ENCODE measurements at places on chromosomes 3 and 15. TPM values are rescaled to one million over a fixed set of nuclear protein-coding genes. Genes with fewer than 3 reads are reported as not detected.

DNA sequence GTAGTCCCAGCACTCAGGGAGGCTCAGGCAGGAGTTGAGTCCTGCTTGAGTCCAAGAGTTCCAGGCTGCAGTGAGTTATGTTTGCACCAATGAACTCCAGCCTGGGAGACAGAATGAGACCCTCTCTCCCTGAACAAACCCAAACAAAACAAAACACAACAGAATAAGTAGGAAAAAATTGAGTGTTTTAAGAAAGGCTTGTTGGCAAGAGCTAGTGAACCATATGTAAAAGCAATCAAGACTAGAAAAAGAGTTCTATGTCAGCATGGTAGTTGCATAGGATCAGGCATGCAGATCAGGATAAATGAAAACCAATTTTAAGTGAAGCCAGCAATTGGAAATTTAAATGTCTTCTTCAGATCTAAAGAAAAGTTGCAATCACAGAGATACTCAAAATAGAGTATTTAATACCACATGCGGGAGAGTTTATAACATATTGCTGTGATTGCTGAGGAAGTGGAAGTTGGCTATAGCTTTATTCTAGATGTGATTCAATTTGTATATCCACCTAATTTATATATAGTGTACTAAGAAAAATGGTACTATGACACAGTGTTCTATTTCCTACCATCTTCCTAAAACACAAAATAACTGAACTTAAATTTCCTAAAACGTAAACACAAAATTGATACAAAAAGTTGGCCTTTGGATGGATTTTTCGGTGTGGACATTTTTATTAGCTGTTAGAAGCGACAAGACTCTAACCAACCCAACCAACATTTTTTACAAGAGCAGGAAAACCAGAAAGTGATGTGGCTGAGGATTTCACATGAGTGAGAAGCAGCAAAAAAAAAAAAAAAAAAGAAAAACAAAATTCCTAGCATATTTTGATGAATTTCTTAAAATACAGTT, 101.9 kb upstream of the ROBO1 start:
- H3K27ac ChIP-seq, result no peak overlapping the region
- no peaks in the 10 kb centered on the region for H3K27me3 ChIP-seq
- H3K4me3 ChIP-seq, result no peak overlapping the region
- DNase-seq, result no peak

DNA sequence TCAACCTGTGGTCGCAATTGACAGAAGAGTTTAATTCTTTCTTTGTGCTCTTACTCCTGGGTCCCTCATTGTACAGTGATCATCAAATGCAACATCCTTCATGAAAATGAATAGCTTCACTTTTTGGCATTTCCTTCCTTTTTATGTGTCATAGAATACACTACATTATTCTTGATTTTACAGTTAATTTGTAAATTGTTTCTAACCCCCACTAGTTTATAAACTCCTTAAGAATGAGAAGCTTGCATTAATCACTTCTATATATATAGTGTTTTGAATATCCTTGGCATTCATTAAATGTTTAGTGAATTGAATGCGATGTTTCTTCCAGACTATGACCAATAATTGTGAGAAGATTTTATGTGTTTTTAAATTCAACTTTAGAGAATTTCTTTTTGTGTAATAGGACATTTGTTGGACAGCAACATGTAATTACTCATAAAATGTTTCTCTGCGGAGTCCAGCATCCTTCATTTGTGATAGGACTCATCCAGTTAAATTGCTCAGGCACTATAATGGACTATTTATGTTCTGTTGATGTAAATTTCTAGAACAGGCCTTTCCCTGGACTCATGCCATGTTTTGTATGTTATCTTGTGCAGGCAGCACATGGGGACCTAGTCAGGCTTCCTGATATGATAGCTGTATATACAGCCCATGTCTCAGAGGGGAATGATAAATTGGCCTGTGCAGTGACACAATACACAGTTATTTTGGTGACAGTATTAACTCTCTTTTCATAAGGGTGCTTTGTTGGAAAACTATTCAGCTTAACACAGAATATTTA, 51.3 kb downstream of the MBNL1 start:
- H3K27ac ChIP-seq, result peak overlapping the region; percentile 22
- peaks cover 72% of the 10 kb centered on the region for H3K4me1 ChIP-seq
- no peaks in the 10 kb centered on the region for H3K27me3 ChIP-seq
- peaks cover 61% of the 10 kb centered on the region for H3K36me3 ChIP-seq

GRCh38 chr15:29403772-29404171, 134.2 kb upstream of the NSMCE3 start:
- H3K4me3 ChIP-seq, result no peak overlapping the region
- H3K27me3 ChIP-seq, result peaks cover 11% of the 10 kb centered on the region
- H3K27ac ChIP-seq, result no peak overlapping the region

GRCh38 chr3:145739926-145740325, 421.1 kb downstream of the PLOD2 start:
- no peaks in the 10 kb centered on the region for H3K27me3 ChIP-seq
- no peak for DNase-seq
- H3K4me3 ChIP-seq, result no peak overlapping the region
- H3K27ac ChIP-seq, result no peak overlapping the region
- no peaks in the 10 kb centered on the region for H3K4me1 ChIP-seq

DNA sequence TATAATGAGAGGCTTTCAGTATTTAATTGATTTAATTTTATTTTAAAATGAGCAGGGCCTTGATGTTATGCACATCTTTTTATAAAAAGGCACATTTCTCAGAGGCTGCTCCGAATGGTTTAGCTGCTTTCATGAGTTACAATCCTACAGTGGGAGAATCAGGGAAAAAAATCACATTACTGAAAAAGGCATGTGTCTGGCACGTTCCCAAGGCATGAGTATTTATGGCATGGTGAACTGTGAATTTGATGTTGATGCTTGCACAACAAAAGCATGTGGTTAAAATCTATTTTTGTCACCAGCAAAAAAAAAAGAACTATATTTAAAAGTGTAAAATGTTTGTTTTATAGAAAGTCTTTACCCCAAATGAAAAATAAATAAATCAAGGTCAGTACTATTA, 485.2 kb upstream of the ROBO2 start:
- no peak for DNase-seq
- H3K4me3 ChIP-seq, result no peak overlapping the region
- no peaks in the 10 kb centered on the region for H3K27me3 ChIP-seq
- H3K27ac ChIP-seq, result no peak overlapping the region
- H3K4me1 ChIP-seq, result no peaks in the 10 kb centered on the region

DNA sequence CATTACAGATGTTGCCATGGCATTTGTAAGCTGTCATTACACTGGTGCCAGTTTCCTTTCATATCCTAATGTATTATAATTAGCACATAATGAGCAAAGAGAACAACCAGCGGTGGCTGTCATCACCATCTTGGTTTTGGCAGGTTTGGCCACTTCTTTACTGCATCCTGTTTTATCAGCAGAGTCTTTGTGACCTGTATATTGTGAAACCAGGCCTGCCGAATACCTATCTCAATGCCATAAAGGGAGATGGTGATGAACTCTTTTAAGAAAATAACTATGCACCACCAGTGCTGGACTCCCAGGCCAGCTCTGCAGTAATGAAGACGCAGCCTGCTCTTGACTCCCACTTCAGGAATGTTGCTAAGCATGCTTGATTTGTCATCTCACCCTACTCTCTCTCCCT, 458.1 kb upstream of the NR2F2 start:
- peaks cover 11% of the 10 kb centered on the region for H3K36me3 ChIP-seq
- peaks cover 72% of the 10 kb centered on the region for H3K4me1 ChIP-seq
- H3K4me3 ChIP-seq, result no peak overlapping the region
- DNase-seq, result no peak

DNA sequence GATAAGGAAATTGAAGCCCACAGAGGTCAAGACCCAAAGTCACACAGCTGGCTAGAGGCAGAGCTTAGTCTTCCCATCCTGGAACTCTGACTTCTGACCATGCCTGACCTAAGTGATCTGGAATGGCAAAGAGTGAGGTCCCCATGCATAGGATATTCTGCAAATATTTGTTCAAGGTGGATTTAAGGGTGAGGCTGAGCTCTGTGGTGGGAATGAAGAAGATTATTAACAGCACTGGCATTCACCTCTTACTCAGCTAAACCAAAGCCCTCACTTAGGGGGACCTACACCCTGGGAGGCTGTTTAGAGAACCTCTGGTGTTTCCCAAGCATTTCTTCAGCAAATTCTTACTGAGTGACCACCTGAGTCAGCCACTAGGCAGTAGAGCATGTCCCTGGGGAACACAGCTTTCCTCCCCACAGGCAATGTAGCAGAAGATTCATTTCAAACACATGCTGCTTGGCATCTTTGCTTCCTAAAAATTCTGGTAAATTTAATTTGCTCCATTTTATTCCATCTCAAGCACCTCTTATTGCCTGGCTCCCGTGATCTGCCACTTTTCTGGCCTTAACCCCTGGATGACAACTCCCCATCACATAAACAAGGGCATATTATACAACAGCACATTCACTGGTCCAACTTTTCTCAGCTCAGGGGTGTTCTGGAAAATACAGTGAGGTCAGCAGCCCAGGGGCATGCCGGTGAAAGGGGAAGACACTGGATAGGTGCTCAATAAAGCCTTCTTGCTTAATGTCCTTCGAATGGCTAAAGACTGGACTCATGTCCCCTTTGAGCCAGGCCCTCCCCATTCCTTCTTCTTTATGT, 176.0 kb downstream of the ABHD5 start:
- no peaks in the 10 kb centered on the region for H3K4me1 ChIP-seq
- no peak overlapping the region for H3K4me3 ChIP-seq
- DNase-seq, result no peak
- H3K36me3 ChIP-seq, result no peaks in the 10 kb centered on the region
- no peak overlapping the region for H3K27ac ChIP-seq
- peaks cover 15% of the 10 kb centered on the region for H3K27me3 ChIP-seq

DNA sequence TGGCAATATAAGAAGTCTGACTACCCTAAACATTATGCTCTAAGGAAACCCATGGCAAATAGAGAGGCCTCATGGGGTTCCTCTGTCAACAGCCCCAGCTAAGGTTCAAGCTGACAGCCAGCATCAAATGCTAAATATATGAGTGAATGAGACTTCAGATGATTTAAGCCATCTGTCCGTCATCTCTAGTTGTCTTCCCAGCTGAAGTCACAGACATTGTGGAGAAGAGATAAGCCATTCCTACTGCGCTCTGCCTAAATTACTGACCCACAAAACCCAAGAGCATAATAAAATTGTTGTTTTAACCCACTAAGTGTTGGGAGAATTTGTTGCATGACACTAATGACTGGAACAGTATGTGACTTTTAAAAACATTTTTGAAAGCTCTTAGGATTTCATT, 87.3 kb upstream of the IGSF10 start:
- peaks cover 4% of the 10 kb centered on the region for H3K27me3 ChIP-seq
- no peaks in the 10 kb centered on the region for H3K36me3 ChIP-seq
- H3K4me1 ChIP-seq, result no peaks in the 10 kb centered on the region
- H3K4me3 ChIP-seq, result no peak overlapping the region

DNA sequence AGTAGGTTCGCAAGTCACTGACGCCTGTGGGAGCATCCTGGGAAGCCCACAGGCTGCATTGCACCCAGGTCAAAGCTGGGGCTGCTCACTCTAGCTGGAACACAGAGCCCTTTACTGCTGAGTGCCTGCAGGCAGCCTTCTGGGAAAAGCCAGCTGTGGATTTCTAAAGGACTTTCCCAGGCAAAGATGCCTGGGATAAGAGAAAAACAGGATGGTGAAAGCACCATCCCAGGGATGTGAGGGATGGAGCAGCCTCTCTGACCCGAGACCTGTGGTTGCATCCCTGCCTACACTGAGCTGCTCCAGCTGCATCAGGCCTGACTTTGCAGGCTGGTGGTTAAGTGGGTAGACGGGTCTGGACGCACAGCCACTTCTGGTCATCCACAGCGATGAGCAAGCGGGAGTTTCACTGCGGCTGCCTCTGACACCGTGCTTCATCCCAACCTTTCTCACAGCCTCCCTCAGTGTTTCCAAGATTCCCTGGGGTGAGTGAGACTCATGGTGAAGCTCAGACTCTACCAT, 52.5 kb upstream of the AMOTL2 start:
- DNase-seq, result no peak
- no peak overlapping the region for H3K27ac ChIP-seq
- no peaks in the 10 kb centered on the region for H3K36me3 ChIP-seq
- H3K4me1 ChIP-seq, result no peaks in the 10 kb centered on the region

DNA sequence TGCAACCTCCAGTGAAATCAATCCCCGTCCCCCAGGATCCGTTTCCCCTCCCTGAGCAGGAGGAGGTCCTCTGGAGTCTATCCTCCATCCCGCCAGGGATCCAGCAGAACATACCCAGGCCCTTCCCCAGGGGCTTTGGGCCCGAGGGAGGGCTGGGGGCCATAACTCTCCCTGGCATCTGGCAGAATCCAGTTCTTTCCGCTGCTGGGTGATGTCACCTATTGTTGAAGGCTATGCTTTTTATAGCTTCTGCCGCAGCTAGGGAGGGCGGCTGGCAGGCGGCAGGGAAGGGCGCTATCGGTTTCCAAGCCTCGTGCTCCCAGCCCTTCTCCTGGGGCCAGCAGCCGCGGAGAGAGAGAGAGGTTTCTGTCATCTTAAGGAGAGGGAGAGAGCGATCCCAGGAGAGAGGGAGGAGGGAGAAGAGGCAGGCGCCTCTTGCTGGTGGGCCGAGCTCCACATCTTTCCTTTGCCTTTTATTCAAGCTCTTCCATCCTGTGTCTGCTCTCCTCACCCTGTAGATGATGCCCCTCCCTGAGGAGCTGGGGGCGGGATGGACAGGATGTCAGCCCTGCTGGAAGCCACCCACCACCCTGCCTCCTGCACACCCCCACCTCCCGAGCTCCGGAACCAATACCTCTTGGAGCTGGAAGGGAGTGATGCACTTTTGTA, 120.1 kb downstream of the ANP32A start:
- peak overlapping the region; percentile 44 for H3K27ac ChIP-seq
- no peaks in the 10 kb centered on the region for H3K36me3 ChIP-seq
- H3K27me3 ChIP-seq, result peaks cover 6% of the 10 kb centered on the region
- H3K4me1 ChIP-seq, result no peaks in the 10 kb centered on the region
- no peak overlapping the region for H3K4me3 ChIP-seq
- DNase-seq, result no peak

DNA sequence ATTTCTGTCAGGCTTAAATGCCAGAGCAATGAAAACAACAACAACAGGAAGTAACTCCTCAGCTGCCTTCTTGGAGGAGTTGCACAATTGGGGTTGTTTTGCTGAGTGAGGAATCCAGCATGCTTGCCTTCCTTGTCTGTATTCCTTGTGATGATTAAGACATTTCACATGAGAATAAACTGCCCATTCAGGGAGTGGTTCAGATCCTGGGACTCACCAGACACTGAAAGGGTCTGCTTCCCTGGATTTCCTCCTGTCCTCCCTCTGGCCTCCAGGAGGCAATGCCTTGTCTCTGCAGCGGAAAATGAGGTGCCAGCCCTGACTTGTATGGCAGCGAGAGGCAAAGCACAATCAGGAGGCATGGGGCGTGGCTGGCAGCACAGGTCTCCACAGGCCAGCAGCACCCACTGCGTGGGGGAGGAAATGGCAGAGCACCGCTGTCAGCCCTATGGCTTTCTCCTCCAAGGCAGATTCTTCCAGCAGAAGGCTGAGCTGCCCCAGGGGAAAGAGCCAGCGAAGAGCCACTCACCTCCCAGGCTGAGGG, 41.5 kb downstream of the RBP2 start:
- H3K27me3 ChIP-seq, result no peaks in the 10 kb centered on the region
- no peak overlapping the region for H3K27ac ChIP-seq
- H3K36me3 ChIP-seq, result no peaks in the 10 kb centered on the region
- no peak overlapping the region for H3K4me3 ChIP-seq
- DNase-seq, result no peak
- no peaks in the 10 kb centered on the region for H3K4me1 ChIP-seq

GRCh38 chr3:19365471-19365870, 217.2 kb downstream of the KCNH8 start:
- H3K4me1 ChIP-seq, result no peaks in the 10 kb centered on the region
- H3K4me3 ChIP-seq, result no peak overlapping the region
- no peak for DNase-seq
- H3K36me3 ChIP-seq, result no peaks in the 10 kb centered on the region

The GOLGA8S gene
- total RNA-seq, result 0.31 TPM

Data from activated CD4-positive, alpha-beta T cell treated with anti-CD3 and anti-CD28 coated beads, Interleukin-2, amount 10 ng/mL, durations not matched to agents 7 days and 5 days (primary cell).